ENCODE measurements at places on chromosomes 7 and 10.

DNA sequence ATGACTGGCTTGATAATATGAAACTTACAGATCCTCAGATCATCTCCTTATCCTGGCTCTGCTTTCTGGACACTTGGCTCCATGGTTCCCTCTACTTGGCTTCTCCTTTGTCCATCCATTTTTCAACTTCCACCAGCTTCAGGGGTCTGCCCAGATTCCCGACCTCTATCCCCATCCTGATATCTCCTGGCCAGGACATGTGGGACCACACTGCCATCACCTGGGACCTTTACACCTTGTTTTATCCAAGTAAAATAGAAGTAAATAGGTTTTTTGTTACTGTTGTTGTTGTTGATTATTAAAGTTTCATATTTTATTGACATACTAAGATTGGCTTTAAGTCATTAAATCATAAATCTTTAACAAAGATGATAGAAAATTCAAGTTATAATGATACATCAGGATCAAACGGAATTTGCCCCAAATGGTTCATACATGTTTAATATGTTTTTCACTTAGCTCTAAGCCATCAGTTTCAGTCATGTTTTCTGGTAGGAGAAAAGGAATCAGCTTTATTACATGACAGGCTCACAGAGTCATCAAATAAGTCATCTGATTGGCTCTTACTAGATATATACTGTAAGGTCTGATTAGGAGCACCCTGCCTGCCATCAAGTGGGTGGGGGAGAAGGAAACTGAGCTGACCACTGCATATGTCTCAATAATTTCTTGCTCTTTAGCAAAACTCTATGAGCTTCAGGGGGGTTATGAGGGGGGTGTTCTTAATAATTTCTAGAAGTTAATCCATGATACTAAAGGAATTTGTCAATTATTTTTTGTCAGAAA, 111.5 kb upstream of the AHR start:
- DNase-seq, result no peak

DNA sequence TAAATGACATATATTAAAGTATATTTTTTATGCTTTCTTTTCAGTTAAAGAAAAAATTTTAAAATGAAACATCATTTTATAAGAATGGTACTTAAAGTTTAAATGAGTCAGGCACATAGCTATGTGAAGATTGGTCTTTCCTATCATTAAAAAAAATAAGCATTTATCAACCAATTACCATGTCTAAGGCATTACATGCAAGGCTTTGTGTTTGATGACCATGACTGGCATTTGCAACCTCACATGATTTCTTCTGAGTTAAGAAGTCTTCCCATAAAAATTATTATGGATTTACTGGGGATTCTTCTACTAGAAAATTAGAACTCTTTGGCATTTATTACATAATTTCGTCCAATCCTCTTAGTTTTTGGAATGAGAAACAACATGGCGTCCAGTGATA, 776.1 kb downstream of the MAGI2 start:
- no peak for DNase-seq

DNA sequence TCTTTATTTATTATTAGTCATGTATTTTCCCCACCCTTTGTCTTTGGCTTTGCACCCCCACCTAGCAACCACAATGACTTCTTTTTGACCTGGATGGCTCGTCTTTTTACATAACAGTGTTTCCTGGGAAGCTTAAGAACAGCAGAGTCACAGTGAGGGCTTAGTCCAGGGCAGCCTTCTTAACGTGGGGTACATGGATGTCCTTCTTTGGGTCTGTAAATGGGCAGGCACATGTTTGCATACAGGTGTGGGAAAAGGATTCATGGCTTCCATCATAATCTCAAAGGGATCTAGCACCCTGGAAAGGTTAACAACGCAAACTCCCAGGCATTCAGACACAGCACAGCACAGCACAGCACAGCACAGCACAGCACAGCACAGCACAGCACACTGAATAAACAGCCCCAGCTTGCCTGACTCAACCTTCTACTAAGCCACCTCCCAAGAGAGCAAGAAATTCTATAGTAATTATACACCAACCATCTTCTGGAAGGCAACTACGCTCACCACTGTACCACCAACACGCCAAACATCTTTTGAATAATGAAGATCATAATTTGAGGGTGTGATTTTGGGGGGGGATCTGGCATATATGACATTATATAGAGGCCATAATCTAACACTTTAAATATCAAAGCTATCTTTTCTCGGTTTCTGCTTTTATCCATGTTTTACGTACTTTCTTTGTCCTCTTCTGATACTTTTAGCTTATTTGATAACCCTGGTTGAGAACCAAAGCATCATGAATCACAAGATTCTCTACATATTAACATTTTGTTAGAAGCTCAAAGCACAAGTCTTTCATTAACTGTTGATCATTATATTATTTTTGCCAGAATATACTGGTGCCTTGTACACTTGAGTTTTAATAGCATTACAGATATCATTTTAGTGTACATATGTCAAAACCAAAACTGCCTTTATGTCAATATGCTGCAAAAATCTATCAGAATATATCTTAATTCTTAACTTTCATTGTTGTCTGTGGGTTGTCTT, 177.2 kb upstream of the KLF14 start:
- DNase-seq, result no peak

- DNase-seq, result no peak
Observed at GRCh38 chr7:144000020-144000419, at the start of gene OR6B1. TSS of gene OR6B1 (plus strand) at chr7:144000320. CDS start at chr7:144003997, 3,677 bp downstream.

GRCh38 chr7:70392877-70393435, 739.0 kb upstream of the GALNT17 start:
- no peak for DNase-seq

- no peak for DNase-seq
Observed at GRCh38 chr10:110601581-110601980, 34.1 kb downstream of the SMC3 start.

DNA sequence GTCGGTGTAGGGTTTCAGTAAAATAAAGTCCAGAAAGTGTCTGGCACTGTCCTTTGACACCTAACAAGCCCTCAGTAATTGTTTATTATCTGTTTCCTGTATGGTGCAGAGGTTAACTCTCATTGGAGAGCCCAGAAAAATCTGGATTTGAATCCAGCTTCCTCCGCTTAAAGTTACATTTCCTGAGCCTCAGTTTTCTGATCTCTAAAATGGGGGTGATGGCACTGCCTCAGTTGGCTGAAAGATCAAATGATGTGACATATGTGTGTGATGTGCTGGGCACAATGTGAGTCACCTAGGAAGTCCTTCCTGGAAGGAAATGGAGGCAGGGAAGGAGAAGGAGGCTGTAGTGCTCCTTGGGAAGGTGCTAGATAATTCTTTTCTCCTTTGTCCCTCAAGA, 14.7 kb upstream of the CDH23 start:
- DNase-seq, result no peak

DNA sequence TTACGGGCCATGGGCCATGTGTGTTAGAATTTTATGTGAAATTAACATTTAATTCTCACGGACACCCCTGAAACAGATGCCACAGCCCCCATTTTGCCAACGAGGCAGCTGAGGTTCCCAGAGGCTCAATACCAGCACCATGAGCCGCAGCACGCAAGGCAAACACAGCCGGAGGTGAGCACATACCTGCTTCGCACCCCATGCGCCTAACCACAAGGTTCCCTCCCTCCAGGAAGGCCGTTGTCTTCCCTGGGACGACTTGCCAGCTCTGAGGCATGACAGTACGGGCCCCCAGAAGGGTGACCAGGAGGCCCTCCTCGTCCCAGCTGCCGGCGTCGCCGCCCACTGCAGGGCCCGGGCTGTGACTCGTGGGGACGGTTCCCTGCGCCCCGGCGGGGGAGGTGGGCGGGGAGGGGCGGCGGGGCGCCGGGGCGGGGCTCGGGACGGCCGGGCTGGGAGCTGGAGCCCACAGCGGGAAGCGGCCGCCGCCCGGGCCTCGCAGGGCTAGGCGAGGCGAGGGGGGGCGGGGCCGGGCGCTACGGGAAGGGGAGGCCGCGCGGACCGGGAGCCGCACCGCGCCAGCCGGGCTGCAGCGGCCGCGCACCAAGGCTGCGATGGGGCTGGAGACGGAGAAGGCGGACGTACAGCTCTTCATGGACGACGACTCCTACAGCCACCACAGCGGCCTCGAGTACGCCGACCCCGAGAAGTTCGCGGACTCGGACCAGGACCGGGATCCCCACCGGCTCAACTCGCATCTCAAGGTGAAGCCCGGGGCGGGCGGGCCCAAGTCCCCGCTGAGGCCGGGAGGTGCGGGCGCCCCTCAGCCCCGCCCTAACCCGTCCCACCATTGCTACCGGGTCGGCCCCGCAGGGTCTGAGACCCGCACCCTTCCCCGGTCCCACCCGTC, at the start of gene CAV2:
Gene CAV2 (plus strand): TSS at position 571 of the 910 bp plus-strand sequence. CDS start 44 bp downstream, at position 615.
- no peak for DNase-seq

- DNase-seq, result no peak
Observed at GRCh38 chr7:23467291-23467805, 2.9 kb downstream of the IGF2BP3 start.

DNA sequence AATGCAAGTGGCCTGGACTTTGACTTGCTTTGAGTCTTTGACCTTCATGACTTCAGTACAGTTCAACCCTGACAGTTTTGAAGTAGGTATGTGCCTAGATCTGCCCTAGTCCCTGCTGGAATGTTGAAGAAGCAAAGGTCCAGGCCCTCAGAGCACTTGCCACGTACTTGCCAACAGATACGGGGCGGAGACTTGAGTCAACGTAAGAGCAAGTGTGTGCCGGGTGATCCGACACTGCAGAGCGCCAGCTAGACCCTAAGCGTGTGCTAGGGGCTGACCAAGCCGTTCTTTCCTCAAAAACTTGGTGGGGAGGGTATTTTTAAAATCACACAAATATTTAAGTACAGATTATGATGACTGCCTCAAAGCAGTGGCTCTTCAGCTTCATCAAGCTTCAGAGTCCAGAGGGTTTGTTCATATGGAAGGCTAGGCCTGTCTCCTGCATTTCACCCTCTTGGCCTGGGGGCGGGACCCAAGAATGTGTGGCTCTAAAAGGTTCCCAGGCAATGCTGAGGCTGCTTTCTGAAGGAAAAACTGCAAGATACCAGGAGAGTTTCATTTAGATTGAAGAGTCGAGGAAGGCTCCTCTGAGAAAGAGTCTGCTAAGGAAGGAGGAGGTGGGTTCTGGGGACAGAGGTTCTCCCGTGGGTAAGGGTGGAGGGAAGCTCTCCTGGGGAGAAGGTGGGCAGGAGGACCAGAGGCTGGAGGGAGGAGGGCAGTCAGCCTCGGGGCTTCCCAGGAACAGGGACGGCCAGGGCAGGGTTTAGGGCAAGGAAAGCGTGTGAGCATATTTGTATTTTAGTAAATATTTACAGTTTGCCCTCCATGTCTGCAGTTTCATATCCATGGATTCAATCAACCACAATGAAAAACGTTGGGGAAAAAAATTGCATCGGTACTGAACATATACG, 160.3 kb downstream of the EGFR start:
- DNase-seq, result no peak

GRCh38 chr10:12823328-12823727, 178.2 kb downstream of the CCDC3 start:
- DNase-seq, result no peak
